ENCODE measurements at places on chromosomes 2 and 18. TPM values are rescaled to one million over a fixed set of nuclear protein-coding genes. Genes with fewer than 3 reads are reported as not detected.

- DNase-seq: no peak
These were observed 49.5 kb downstream of the INHBB start for GRCh38 chr2:120395221-120396012.

Gene RESP18
- total RNA-seq: not detected

Gene ITPRIPL1
- total RNA-seq: 31.6 TPM

DNA sequence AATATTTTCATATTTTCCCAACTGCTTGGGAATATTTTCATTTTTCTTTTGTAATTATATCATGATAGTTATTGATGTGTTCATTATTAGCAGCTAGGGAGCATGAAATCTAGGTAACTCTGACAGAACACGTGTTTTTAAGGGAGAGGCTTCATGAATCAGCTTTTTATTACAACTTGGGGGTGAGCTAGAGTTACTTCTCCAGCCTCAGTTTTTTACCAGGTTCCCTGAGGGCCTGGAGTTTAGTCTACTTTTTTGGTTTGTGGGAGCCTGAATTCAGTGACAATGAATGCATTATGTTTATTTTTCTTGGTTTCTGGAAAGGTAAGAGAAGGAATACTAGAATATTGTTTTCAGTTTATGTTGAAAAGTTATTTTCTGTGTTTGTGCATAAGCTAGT is 18.0 kb downstream of the NAB1 start:
- DNase-seq: no peak

Gene ASXL3
- total RNA-seq: not detected

Gene SERPINB12
- not detected for total RNA-seq

DNA sequence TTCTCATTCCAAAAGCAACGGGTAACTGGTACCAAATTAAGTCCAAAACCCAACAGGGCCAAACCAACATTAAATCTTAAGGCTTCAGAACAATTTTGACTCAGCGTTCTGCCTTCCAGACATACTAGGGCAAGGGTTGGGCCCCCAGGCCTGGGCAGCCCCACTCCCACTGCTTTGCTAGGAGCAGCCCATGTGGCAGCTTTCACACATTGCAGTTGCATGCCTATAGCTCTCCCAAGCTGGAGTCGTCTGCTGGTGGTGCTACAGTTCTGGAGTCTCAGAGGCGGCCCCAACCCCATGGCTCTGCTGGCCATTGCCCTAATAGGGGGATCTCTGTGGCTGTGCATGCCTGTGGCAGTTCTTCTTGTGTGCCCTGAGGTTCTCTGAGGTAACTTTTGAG is 37.6 kb upstream of the CD226 start:
- no peak for DNase-seq

GRCh38 chr2:72533765-72534164 is 292.1 kb downstream of the EXOC6B start:
- DNase-seq: no peak

- DNase-seq: no peak
These were observed 56.0 kb upstream of the DSG1 start for GRCh38 chr18:31261792-31262582.

DNA sequence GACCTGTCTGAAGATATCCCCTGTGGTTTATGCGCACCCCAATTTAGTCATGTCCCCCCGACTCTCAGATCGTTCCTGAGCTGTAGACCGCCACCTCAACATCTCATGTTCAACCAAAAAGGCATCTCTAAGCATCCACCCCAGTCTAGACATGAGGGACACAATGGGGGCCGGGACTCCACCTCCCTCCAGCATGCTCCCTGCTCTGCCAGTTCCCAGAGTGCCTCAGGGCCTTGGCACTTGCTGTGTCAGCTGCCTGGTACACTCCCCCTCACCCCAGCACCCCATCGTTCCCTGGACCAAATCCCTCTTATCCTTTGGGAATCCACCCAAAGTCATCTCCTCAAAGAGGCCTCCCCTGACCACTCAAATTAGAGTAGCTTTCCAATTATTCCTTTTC is 22.2 kb downstream of the TNS1 start:
- DNase-seq: no peak

DNA sequence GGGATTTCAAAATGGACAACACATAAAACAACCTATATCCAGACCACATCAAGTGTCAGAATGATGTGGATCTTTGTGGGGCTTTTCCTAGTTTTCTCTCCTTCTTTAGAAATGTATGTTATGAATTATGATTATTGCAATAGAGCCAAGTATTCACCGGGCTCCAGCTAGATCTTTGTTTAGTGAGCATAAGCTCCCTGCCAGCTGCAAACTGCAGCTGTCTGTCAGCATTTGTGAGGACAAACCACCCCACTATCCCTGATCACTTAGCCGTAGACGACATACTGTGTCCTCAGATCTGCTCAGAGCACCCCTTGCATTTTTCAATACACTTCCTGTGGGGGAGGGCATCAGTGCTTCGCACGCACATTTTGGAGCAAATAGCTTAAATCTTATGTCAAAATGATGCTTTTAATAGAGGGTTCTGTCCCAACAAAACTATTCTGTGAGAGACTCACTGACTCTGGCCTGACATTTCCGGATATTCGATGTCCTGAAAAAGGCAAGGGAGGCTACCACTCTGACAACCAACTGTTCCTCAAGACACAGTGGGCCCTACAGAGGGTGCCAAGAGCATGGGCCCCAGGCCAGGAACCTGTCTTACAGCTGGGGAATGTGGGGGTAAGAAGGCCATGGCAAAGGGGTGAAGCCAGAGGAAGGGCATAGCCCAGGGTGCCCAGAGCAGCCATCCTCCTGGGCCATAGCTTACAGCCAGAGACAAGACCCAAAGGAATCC is 346.0 kb downstream of the ARHGAP15 start:
- no peak for DNase-seq

Gene TTN
- 0.78 TPM for total RNA-seq

Gene FAM161A
- total RNA-seq: 2.6 TPM

DNA sequence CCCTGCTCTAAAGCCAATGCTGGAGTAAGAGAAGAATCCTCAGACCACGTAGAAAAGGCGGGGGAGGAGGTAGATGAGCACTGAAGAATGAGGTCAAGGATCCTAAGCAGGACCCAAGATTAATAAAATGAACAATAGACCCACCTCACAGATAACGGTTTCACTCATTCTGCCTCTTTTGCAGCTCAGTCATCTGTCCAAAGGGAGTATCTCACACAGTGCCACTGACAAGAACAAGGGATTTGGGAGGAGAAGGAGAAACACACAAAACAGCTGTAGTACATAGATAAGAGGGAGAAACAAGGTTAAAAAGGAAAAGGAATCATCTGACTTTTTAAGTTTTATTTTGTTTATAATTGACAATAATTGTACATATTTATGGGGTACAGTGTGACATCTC is 30.9 kb upstream of the SULT1C4 start:
- DNase-seq: no peak

DNA sequence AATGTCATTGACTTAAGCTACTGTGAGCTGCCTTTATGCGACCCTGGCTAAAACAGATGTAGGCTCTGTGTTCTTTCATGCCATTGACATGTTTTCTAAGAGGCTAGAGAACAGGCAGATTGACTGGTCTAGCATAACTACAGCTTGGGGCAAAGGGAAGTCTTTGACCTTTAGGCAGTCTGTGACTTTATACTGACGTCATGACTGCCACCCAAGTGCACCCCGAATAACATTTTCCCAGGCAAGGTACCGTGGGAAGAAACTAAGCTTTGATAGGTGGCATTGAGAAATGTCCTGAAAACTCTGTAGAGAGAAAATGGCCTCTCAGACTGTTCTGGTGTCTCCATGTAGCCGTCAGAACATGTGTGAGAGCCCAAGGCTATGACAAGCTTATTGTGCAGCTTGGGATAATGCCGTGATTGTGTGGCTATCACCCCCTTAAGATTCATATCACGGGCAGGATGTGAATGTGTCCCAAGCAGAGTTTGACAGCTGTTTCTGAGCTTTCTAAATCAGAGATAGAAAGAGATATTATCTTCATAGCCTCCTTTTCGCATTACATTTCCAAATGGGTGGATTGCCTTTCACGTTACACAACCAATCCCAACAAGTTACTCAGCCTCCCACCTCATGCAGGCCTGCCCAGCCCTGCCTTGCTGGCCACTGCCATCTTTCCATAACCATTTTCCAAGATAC is 672.2 kb upstream of the ACVR2A start:
- DNase-seq: no peak

GRCh38 chr2:195695002-195695631 is 38.1 kb downstream of the SLC39A10 start:
- no peak for DNase-seq

Gene LIPT1
- total RNA-seq: 4.5 TPM

Gene ALPP
- total RNA-seq: not detected

GRCh38 chr2:181810823-181811695 is 80.5 kb upstream of the ITPRID2 start:
- no peak for DNase-seq

Gene EFHD1
- total RNA-seq: 0.35 TPM

GRCh38 chr2:8039732-8040131 is 642.1 kb upstream of the ID2 start:
- no peak for DNase-seq

Measured in activated T-cell treated with anti-CD3 and anti-CD28 coated beads, Interleukin-2, amount 50 U/mL, for 4 hours (primary cell).